ENCODE measurements at places on chromosomes 2 and 18. TPM values are rescaled to one million over a fixed set of nuclear protein-coding genes. Genes with fewer than 3 reads are reported as not detected.

DNA sequence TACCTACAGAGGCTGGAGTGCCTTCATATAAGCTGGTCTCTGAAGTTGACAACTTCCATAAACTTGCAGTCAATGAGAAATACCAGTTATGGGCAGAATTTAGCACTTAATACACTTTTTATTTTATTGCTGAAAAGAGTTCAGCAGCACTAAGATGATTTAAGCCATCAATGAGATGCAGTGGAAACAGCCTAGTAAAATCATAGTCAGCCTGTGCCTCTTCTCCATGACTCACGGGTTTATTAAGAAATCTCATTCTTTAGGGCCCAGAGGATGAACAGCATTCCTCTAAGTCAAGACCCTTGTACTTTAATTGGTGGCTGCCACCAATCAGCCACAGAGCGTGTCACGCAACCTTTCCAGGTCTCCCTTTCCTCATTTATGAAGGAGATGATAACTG, 1357.9 kb upstream of the CELF4 start:
- no peak for DNase-seq

Gene C2orf49
- 15.7 TPM for total RNA-seq

- peak; percentile 75 for DNase-seq
These were observed 721 bp downstream of the FHOD3 start for GRCh38 chr18:36298126-36298741.

GRCh38 chr2:226970362-226970761, 134.5 kb downstream of the RHBDD1 start:
- DNase-seq, result no peak

- peak; percentile 54 for DNase-seq
These were observed 5.2 kb downstream of the D2HGDH start for GRCh38 chr2:241739651-241740050.

DNA sequence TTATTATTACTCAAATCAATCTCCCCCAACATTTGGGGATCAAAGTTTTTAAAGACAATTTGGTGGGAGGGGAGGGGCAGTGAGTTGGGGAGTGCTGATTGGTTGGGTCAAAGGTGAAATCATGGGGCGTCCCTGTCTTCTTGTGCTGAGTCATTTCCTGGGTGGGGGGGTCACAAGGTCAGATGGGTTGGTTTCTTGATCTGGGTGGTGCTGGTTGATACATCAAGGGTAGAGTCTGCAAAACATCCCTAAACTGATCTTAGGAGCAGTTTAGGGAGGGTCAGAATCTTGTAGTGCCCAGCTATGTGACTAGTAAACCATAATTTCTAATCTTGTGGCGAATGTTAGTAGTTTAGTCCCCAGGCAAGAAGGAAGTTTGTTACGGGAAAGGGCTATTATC, 67.4 kb downstream of the MOGAT1 start:
- no peak for DNase-seq

GRCh38 chr2:149104221-149104620, 65.7 kb downstream of the LYPD6B start:
- no peak for DNase-seq

GRCh38 chr2:186497928-186498327, 11.9 kb downstream of the ZC3H15 start:
- no peak for DNase-seq

Gene GLB1L
- total RNA-seq, result 11.9 TPM

GRCh38 chr2:237161189-237161588, 75.5 kb downstream of the COPS8 start:
- peak; percentile 41 for DNase-seq

- no peak for DNase-seq
These were observed 25.9 kb upstream of the ATP9B start for GRCh38 chr18:79043288-79043687.

GRCh38 chr18:74413836-74414235, 43.3 kb downstream of the DIPK1C start:
- no peak for DNase-seq

- no peak for DNase-seq
These were observed 8.8 kb upstream of the ERFE start for GRCh38 chr2:238149841-238150572.

- no peak for DNase-seq
These were observed 278.2 kb upstream of the COL3A1 start for GRCh38 chr2:188695953-188696352.

Gene ZAP70
- 8.3 TPM for total RNA-seq

Gene CXCR1
- 21.0 TPM for total RNA-seq

GRCh38 chr2:47490406-47490805, 87.5 kb downstream of the MSH2 start:
- no peak for DNase-seq

DNA sequence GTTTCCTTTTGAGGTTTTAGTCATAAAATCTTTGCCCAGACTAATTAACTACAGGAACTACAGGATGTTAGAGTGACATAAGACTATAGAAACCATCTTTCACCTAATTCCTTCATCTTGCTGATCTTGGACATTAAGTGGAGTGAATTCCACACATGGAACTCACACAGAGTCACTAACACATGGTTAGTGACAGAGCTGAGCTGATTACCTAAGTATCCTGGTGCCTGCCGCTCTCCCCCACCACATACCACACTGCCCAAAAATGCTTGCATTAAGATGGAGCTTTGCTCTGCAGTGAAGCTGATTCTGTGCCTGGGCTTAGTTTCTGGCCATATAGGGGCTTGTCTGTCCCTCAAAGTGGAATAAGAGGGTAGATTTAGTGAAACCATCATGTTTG, 332.9 kb upstream of the NT5C1B start:
- no peak for DNase-seq

Gene GPR55
- total RNA-seq, result not detected

Gene PKDCC
- 63.1 TPM for total RNA-seq

DNA sequence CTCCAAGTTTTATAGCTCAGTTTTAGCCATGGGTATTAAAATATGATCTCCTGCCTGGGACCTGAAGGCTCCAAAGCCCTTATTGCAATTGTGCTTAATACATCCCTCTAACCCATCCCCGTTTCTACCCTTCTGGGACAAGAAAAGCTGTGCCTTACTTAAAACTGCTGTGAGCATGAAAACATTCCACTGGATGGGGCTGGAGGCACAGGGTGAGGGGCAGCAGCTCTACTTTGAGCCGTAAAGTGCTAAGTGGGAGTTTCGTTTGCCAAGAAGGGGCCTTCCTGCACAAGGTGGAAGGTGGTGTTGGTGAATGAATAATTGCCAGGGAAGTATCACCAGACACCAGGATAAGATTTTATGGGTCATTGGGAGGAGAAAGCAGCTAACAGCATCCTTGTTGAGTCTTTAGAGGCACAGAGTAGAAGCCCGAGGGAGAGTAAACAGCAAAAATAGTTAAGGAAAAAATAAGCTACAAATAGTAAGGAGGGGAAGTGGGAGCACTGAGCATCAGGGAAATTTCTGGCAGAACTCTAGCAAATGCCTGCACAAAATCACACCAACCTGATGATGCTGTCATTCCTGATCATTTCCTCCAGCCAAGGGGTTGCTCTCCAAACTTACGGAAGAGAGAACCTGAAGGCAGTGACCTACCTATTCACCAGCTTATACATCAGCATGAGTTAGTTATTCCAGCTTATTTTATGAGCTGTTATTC, 218.4 kb downstream of the MREG start:
- DNase-seq, result no peak

Gene GRHL1
- 2.4 TPM for total RNA-seq

GRCh38 chr2:45218931-45219339, 209.7 kb upstream of the SIX2 start:
- peak; percentile 45 for DNase-seq

- DNase-seq, result peak; percentile 64
These were observed 823 bp upstream of the RNU2-63P start for GRCh38 chr2:88016960-88017779.

Gene SCG2
- 3.8 TPM for total RNA-seq

DNA sequence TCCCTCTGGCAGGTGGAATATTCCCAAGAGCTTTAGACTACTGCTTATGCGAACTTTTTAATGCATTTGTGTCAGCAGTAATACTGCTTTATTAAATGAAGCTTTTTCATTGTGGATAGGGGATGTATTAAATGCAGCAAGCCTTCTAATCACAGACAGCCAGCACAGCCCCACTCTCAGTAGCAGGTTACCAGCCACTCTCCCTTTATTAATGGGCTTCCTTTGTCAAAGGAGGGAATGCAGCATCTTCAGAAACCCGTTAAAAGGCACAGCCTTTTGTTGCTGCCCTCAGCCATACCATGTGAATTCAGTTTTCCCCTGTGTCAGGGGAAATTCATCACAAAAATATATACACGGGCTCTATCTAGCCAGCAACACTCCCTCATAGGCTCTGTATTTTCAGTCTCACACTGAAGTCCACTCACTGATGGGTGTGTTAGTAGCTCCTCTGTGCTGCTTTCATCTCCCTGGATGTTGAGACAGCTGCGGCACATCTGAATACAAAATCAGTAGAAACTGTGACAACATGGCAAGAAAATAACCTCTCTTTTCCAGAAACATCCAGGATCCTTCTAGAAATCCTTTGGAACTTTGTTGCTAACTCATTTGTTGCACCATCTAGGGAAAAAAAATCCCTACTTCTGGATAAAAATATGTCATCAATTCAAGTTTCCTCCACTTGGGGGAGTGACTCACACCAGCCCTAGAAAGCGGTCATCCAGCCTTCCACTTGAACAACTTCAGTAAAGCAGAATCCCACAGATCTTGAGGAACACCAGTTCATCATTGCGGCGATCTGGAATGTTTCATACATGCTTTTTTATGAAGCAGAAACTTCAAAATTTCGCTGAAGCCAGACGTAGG, 48.4 kb downstream of the LRRTM1 start:
- DNase-seq, result no peak

DNA sequence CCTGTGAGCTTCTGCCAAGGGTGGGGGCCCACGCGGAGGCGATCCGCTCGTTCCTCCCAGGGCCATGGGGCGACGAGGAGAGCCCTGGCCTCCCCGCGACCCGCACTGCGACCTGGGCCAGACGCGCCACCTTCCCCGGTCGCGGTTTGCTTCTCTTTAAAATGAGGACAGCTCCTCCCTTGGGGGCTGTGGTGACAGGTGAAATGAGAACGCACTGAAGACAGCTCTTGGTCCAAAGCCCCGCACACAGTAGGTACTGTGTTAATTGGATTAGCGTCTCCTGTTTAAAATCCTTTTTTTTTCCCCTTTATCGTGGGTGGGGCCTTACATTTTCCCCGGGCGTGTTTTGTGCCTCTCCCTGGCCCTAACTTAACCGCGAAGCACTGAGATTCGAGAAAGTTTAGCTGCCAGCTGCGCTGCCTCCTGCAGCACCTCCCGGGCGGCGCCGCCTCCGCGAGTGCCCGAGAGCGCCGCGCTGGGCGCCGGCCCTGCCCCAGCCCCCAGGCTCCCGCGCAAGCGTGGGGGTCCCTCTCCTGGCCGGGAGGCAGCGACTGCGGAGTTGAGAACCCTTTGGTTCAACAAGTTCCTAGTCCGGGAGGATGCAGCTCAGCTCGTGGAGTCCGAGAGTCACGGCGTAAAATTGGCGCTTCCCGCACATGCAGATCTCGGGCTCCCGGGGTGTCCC, 1.1 kb downstream of the HPCAL1 start:
- DNase-seq, result peak; percentile 90

Gene IL36B
- not detected for total RNA-seq

- DNase-seq, result no peak
These were observed 9.3 kb downstream of the PSMD1 start for GRCh38 chr2:231065966-231066365.

- DNase-seq, result no peak
These were observed 34.7 kb upstream of the CALCRL start for GRCh38 chr2:187482796-187483195.

Gene DES
- total RNA-seq, result 32.0 TPM

Gene ZBTB7C
- total RNA-seq, result 8.7 TPM

DNA sequence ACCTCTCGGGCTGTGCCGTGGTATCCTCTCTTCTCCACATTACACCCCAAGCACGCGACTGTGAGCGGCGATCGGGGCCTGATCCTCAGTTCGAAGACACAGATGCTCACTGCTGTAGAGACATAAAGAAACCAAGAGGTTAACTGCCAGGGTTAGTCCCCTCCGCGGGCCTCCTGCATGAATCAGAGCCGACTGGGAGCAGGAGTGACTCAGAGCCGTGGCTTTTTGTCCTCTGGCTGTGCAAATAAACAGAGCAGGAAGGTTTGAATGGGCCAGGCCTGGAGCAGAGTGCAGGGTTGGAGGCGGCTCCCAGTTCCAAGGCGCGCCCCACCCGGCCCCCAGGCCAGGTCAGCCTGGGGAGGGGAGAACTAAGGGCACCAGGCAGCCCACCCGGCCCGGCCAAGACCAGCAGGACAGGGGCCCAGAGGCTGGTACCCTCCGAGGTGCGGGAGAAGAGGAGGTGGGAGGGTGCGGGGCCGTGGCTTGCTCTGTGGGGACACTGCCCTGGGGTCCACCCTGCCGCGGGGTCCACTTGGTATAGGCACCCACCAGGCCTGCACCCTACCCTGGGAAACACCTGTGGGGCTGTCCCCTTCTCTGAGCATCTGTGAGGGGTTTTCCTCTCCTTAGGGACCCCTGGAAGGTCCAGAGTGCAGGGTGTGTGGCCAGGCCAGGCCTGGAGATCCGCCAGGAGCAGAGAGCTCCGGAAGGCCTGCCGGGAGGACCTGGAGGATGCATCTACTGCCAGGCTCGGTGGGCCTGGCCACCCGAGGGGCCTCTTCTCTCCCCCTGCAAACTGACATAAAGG, 16.5 kb downstream of the TWIST2 start:
- peak; percentile 83 for DNase-seq

DNA sequence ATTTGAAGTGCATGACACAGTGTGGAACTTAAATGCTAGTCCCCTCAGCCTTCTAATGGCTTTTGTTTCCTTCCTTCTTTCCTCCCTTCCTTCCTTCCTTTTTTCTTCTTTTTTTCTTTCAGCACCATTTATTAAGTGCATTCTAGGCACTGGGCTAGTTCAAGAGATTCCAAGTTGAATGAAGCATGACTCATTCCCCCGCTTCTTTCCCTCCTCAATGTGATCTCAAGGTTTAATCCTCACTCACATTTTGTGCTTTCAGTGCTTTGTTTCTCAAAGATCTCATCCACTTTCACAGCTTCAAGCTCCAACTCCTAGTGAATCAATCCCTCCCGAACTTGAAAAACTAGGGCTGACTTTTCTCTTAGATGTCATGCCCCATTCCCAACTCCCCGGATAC, 90.1 kb downstream of the LBH start:
- no peak for DNase-seq

Gene PLCD4
- total RNA-seq, result 1.5 TPM

DNA sequence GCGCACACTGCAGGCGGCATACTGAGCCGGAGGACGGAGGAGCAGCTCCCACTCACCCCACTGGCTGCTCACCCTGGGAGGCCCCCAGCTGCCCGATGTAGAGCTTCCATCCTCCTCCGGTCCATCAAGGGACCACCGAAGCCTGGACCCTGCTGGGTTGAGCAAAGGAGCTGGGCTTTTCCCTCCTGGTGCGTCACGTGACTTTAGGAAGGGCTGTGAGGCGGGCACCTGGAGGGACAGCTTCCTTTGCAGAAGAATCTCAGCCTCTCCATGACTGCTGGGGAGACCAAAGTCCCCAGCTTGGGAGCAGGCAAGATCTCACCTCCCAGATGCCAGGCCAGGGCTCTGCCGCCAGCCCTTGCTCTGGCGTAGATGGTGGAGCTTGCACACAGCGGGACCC, 102.7 kb downstream of the TWIST2 start:
- no peak for DNase-seq

Gene TMEM17
- 1.8 TPM for total RNA-seq

GRCh38 chr2:174336501-174337336, 2.0 kb downstream of the SP9 start:
- DNase-seq, result peak; percentile 86

All from left lung (tissue), 14 donors.